ENCODE measurements at places on chromosomes 7 and 10.

DNA sequence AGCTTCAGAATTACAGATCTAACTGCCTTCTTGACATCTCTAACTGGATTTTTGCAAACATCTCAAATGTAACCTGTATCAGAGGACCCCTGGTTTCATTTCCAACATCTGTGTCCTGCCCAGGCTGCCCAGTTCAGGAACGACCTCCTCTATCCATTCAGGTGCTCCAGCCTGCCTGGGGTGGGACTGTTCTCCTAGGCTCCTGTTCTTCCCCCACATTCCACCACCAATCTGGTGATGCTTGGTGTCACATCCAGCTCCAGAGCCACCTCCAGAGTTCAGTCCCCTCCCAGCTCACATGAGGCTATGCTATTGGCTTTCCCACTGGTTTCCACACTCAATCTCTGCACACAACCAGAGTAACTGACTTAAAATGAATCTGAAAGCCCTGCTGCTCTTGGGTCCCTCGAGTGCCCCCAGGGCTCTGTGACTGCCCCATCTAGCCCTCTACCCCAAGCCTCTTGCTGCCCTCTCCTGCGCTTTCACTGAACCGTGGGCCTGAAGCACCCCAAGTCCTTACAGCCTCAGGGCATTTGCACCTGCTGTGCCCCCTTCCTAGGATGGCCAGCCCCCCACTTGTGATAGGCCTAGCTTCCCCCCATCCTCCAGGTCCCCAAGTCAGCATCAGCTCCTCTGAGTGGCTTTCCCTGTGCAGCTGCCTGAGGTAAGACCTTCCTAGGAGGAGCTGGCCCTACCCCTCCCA lies 46.1 kb downstream of the PPIF start:
- no peak overlapping the region for H3K4me3 ChIP-seq
- no peaks in the 10 kb centered on the region for H3K4me1 ChIP-seq
- H3K36me3 ChIP-seq, result no peaks in the 10 kb centered on the region
- peaks cover 24% of the 10 kb centered on the region for H3K27me3 ChIP-seq
- DNase-seq, result no peak
- no peak overlapping the region for H3K27ac ChIP-seq

GRCh38 chr7:80147543-80148391 lies 13.1 kb downstream of the GNAI1 start:
- H3K36me3 ChIP-seq, result no peaks in the 10 kb centered on the region
- no peaks in the 10 kb centered on the region for H3K27me3 ChIP-seq
- H3K4me1 ChIP-seq, result peaks cover 51% of the 10 kb centered on the region
- no peak for DNase-seq
- no peak overlapping the region for H3K4me3 ChIP-seq

- no peaks in the 10 kb centered on the region for H3K27me3 ChIP-seq
- H3K4me1 ChIP-seq, result peaks cover 17% of the 10 kb centered on the region
- H3K27ac ChIP-seq, result peak overlapping the region; percentile 91
- peaks cover 7% of the 10 kb centered on the region for H3K36me3 ChIP-seq
Observed at GRCh38 chr7:102393467-102393866, 2.7 kb upstream of the PRKRIP1 start.

GRCh38 chr10:63634488-63635065 lies 113.4 kb downstream of the REEP3 start:
- no peak overlapping the region for H3K4me3 ChIP-seq
- H3K36me3 ChIP-seq, result no peaks in the 10 kb centered on the region
- H3K27ac ChIP-seq, result no peak overlapping the region
- peaks cover 6% of the 10 kb centered on the region for H3K4me1 ChIP-seq
- no peak for DNase-seq
- H3K27me3 ChIP-seq, result peaks cover 14% of the 10 kb centered on the region

DNA sequence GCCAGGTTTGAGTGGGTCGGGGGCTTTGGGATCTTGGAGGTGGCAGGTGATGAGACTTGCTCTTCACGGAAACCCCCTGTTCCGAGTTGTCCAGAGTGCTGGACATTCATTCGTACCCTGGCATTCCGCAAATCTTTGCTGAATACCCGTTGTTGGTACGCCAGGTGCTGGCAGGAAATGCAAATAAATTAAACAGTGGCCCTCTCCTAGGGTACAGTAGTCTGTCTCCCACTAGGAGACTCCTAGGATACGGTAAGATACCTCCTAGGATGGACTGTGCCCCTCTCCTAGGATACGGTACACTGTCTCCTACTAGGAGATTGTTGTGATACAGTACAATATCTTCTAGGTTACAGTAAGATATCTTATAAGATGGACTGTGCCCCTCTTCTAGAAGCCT lies 544 bp downstream of the SEC23IP start:
- H3K27me3 ChIP-seq, result no peaks in the 10 kb centered on the region
- no peak for DNase-seq
- H3K27ac ChIP-seq, result peak overlapping the region; percentile 98
- H3K4me1 ChIP-seq, result peaks cover 42% of the 10 kb centered on the region
- peaks cover 4% of the 10 kb centered on the region for H3K36me3 ChIP-seq

DNA sequence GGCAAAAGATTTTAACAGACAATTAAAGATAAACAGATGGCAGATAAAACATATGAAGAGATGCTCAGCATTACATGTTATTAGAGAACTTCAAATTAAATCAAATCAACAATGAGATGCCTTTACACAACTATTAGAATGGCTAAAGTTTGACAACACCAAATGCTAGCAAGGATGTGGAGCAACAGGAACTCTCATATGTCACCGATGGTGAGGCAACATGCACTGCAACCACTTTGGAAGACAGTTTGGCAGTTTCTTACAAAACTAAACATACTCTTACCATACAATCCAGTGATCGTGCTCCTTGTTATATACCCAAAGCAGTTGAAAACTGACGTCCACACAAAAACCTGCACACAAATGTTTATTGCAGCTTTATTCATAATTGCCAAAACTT lies 13.7 kb upstream of the ATE1 start:
- no peak overlapping the region for H3K4me3 ChIP-seq
- H3K27me3 ChIP-seq, result no peaks in the 10 kb centered on the region
- peaks cover 1% of the 10 kb centered on the region for H3K4me1 ChIP-seq
- H3K27ac ChIP-seq, result no peak overlapping the region
- peaks cover 9% of the 10 kb centered on the region for H3K36me3 ChIP-seq
- DNase-seq, result no peak

All from progenitor cell of endocrine pancreas (in vitro differentiated cells).